ENCODE measurements at places on chromosomes 2 and 18.

DNA sequence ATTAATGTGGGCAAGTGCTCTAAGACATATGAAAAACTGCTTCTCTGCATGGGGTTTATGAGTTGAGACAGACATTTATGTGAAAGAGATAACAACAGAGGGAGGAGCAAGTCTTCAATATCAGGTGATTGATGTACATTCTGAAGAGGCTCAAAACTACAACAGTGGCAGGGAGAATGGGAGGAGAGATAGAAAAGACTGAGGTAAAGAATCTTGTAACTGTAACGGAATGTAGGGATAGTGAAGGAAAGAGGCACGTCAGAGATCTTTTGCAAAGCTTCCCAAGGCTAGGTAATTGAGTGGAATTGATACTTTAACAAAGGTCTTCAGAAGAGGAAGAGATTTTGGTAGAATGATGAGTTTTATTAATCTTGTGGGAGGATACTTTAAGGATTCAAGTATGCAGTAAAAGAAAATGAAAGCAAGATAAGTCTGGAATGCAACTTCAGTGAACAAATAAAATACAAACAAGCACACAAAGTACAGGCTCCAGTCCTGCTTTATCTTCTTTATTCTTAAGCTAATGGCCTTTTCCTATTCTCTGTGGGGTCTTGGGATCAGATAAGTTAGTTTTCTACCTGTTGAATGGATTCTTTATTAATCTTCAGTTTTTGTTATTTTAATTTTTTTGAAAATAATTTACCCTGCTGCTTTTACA, 15.0 kb downstream of the SMAD4 start:
- no peak for DNase-seq

- no peak for DNase-seq
Measured at GRCh38 chr2:135949451-135950234, 35.8 kb downstream of the DARS1 start.

- no peak for DNase-seq
Measured at GRCh38 chr2:237345411-237345810, 68.6 kb downstream of the COL6A3 start.

DNA sequence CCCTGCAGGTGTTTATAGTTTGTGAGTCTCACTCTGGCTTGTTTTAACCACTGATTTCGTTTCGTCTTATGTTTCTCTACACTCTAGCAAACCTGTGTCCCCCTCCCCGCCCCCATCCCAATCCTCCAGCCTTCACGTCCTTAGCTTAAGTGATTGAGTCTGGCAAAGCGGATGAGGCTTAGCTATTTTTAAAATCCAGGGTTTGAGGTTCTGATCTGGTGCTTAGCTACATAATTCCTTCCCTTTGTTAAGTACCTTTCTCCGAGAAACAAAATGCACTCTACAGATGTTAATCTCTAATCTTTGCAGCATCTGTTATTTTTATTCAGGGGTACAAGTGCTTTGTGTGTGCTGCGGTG, 7.8 kb downstream of the AGAP1 start:
- DNase-seq: no peak

Data from kidney tubule cell (primary cell).